ENCODE measurements at places on chromosomes 2 and 18.

DNA sequence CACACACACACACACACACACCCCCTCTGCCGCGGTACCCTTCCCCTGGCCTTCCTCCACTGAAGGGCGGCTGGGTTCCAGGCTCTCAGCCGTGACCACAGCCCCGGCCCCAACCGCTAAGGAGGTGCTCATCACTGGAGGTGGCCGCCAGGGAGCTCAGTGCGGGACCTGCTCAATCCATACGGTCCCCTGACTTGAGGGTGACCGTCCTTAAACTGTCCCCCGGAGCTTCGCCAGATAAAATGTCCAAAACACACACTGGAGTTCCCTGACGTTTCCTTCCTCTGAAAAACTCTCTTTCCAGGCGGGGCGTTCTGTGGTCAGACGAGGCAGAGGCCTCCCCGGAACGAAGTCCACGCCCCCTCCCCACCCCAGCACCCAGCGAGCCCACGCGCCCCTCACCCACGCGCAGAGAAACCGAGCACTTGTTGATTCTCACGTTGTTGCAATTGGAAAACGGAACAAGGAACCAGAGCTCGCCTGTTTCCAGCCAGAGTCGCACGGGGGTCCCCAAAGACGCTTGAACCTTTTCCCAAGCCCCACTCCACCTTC is 1.4 kb downstream of the MBP start:
- DNase-seq, result no peak

GRCh38 chr2:39666491-39667101 is 879 bp downstream of the TMEM178A start:
- peak; percentile 70 for DNase-seq

- no peak for DNase-seq
Observed at GRCh38 chr18:69934601-69935265, 12.9 kb downstream of the CD226 start.

DNA sequence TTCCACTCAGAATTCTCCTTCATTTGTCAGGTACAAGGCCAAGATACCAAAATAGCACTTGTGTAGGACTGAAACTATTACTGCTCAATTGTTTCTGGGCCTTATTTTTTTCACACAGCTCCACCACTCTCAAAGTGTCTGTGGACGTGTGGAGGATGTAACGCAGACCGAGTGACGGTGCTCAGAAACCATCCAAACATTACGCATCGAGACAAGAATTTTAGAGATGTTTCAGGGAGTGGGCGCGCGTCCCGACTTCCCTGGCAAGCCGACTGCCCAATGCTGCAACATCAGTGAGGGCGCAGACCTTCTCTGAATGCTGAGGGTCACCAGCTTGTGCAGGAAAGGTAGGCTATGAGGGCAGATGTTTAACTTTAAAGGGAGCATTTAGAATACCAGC is 108.4 kb downstream of the GATA6 start:
- no peak for DNase-seq

DNA sequence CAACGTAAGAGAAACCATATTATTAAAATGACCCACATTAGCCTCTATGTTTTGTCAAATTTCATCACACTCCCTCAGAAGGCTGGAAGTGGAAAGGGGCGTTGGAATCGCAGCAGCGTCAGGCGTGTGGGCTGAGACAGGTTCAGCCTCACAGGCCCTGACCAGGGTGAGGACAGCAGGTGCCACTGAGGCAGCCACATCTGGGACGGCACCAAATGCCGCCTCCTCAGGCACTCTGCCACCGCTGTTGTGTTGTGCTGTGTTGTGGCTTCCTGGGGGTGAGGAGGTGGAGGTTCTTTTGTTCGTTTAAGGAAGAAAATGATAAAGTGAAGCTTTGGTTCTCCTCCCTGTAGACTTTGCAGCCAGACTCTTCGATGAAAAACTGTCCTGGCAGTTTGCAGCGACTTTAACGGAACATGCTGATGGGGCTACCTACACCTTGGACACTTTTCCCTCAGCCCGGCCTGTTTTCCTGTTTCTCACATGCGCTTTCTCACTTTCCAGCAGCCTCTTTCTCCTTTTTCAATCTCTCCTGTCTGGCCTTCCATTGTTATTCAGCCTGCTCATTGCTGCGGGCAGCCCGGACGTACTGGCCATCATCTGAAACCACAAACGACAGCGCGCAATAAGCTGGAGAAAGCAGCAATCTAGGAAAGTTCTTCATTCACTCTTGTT is 44.9 kb upstream of the SALL3 start:
- DNase-seq, result no peak

GRCh38 chr2:168239281-168239680 is 8.1 kb downstream of the STK39 start:
- no peak for DNase-seq
